ENCODE measurements at places on chromosomes 1 and 21. TPM values are rescaled to one million over a fixed set of nuclear protein-coding genes. Genes with fewer than 3 reads are reported as not detected.
A peak's percentile ranks its signal among the peaks of the same experiment; 100 is the strongest.

The SDF4 gene
- 105 TPM for polyA plus RNA-seq

The RCSD1 gene
- 3.1 TPM for polyA plus RNA-seq

The ATP5PF gene
- 178 TPM for polyA plus RNA-seq

The RASSF5 gene
- polyA plus RNA-seq, result 1.8 TPM

The HUNK gene
- 0.01 TPM for polyA plus RNA-seq

GRCh38 chr1:109187127-109187526 is 26.6 kb upstream of the SARS1 start:
- DNase-seq, result no peak

GRCh38 chr21:35573472-35574374 is 486.6 kb downstream of the SETD4 start:
- DNase-seq, result no peak

- DNase-seq, result peak; percentile 51
Measured at GRCh38 chr1:85330214-85330631, 53.8 kb upstream of the BCL10 start.

- peak; percentile 3 for DNase-seq
Measured at GRCh38 chr1:221729771-221730330, 12.0 kb downstream of the DUSP10 start.

DNA sequence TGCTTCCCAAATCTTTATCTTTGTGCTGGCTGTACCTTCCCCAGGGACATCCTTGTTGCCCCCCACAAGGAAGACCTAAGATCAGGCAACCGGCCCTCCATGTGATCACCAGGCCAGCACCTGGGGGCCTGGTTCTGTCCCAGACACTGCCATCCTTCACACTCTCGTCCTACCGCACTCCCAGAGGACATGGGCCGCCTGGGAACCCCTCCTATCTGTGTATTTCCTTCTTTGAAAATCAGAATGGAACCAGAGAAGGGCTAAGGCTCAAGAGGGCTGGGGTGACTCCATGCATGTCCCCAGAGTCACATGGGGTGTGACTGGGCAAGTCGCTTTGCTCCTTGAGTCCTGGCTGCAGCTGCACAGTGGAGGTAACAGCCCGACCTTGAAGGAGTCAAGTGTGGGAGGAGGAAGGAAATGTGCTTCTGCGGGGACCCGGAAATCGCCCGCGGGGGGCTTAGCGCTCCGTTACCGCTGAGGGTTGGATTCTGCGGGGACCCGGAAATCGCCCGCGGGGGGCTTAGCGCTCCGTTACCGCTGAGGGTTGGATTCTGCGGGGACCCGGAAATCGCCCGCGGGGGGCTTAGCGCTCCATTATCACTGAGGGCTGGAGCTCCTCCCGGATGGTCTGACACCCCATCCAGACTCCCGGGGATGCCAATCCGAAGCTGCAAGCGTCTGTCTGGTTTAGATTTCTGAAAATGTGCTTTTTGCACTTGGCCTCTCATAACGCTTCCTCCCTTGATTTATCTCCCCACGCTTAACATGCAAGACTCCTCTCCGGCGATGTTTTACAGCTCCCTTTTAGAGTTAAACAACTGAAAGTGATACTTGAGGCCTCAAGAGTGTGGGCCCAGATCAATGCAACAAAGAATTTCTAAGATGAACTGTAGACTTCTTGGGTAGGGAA is 278.9 kb downstream of the NPHP4 start:
- no peak for DNase-seq
